ENCODE measurements at places on chromosomes 3 and 15. TPM values are rescaled to one million over a fixed set of nuclear protein-coding genes. Genes with fewer than 3 reads are reported as not detected.

- no peak for DNase-seq
Observed at GRCh38 chr3:11641683-11642430, 1.9 kb downstream of the VGLL4 start.

GRCh38 chr3:126373682-126374601 is 16.7 kb upstream of the KLF15 start:
- no peak for DNase-seq

The FAM162A gene
- total RNA-seq: 102 TPM

The B3GNT5 gene
- total RNA-seq: 12.9 TPM

- no peak for DNase-seq
Observed at GRCh38 chr3:72018343-72018984, 233.5 kb upstream of the PROK2 start.

All from activated CD4-positive, alpha-beta memory T cell treated with anti-CD3 and anti-CD28 coated beads for 36 hours (primary cell).